Thoracic aorta (tissue), 2 donors: ENCODE measurements at places on chromosomes 16 and 17. TPM values are rescaled to one million over a fixed set of nuclear protein-coding genes. Genes with fewer than 3 reads are reported as not detected.

GRCh38 chr16:85306071-85306792 is 194.0 kb upstream of the CIBAR2 start:
- peak; percentile 75 for DNase-seq

DNA sequence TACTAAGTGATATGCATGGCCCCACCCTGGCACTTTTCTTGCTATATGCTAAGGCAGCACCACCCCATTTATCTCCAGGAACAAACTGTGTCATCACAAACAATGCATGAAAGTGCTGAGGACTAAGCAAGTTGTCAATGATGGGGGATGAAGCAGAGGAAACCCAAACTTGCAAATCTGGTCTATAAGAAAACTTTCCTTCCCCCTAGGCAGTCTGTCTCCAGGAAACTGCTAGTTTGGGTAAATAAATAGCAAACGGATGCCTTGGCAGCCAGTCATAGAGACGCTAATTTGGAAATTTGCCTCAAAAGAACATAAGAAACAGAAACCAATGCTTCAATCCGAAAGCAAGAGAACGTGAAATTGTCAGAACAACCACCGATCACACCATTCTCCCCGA is 5.6 kb upstream of the HSBP1 start:
- DNase-seq = no peak

DNA sequence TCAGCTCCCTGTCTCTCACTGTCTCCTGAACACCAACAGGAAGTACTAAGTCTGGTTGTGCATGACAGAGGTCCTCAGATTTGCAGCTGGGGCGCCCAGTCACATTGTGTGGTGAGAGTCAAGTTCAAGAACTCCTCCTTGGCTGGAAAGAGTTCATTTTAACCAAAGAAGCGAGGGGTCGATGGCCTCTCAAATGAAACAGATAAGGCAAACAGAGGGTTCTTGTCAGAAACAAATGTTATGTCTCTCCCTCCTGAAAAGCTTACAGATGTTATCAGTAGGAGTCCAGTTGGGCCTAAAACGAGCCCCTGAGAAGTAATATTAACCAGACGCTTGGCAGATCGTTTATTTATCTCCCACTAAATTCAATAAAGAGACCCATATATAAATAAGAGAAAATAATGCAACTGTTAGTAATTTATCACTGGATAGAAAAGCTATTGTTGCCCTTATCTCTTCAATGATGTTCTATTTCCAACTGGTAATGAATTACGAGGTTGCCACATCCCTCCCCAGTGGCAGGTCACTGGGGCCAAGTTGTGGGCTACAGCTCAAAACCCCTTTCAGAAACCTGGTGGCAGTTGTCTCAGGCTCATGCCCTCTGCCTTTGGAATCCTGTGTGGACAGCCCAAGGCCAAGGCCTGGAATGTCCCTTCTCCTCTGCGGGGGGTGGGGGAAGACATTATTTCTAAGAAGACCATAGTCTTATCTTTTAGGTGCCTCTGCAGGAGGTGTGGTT is 307.5 kb upstream of the DYNLRB2 start:
- no peak for DNase-seq

DNA sequence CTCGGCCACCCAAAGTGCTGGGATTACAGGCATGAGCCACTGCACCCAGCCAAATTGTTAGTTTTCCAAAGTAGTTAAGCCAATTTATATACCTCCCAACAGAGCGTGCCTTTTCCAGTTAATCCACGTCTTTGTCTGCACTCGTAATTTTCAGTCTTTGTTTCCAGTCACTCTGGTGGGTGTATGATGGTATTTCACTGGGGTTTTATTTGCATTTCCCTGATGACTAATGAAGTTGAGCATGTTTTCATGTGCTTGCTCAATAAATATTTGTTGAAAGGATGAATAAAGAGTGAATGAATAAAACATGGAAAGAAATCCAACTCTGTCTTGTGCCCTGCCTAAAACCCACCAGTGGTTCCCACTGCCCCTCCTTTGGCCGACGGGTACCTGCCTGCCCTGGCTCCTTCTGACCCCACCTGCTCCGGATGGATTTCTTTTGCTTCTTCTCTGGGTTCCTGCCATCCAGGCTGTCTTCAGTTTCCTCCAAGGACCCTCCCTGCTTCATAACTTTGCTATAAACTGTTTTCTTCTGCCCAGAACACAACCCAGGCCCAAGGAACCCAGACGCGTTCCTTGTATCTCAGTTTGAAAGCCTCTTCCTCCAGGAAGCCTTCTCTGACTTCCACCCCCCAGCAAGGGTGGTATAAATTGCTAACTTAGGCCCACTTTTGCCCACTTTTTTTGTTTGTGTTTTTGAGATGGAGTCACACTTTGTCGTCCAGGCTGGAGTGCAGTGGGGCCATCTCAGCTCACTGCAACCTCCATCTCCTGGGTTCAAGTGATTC is 3.0 kb upstream of the ABCC1 start:
- no peak for DNase-seq

DNA sequence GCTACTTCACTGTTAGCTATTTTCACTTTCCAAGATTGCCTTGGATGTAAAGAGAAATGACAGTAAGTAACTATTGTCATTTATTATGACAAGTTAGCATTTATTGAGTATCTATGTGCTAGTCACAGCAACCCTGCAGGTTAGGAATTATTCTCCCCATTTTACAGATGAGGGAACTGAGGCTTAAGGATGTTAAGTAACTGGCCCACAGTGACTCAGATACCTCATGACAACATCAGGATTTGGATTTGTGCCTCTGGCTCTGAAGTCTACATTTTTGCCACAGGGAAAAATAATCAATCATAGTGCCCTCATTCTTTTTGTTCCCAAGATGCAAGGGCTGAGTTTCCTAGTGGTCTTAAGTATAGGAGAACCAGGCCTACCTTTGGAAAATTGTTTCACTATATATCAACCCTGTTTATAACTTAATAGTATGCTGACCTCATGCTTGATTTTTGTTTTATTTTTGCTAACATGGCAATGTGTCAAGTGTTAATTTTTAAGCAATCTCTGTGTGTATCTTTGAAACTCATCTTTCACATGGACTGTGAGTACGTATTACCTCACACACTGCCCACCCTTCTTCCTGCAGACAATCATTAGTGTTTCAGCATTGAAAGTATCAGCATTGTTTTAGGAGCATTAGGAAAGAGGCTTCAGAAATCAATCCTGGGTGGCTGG is 105.0 kb downstream of the TANGO6 start:
- DNase-seq = no peak

Gene CDC27
- 66.0 TPM for total RNA-seq

Gene PITPNM3
- total RNA-seq = 3.1 TPM

Gene GABARAP
- 187 TPM for total RNA-seq

Gene ABCC11
- not detected for total RNA-seq

Gene CCL1
- total RNA-seq = not detected

Gene DNAI2
- not detected for total RNA-seq
